ENCODE measurements at places on chromosomes 3 and 15.

DNA sequence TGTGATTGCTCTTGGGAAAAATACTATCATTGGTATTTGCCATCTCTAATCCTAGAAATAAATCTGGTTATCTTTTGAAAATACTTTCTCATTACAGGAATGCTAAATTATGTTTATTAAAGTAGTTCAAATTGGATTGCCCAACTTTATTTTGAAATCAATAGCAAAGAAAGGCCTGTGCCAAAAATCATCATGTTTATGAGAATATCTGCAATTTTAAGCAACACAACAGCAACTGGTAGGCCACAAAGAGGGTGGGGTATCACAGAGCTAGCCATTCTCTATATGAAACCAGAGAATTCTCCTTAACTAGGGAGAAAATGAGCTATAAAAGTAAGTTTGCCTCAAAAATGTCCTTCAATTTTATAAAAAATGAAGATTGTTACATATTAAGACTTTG is 11.9 kb upstream of the TM4SF19 start:
- no peak for DNase-seq

GRCh38 chr3:141929341-141929995 is 53.0 kb downstream of the ATP1B3 start:
- DNase-seq, result no peak

GRCh38 chr15:96160269-96160668 is 170.2 kb upstream of the NR2F2 start:
- no peak for DNase-seq

DNA sequence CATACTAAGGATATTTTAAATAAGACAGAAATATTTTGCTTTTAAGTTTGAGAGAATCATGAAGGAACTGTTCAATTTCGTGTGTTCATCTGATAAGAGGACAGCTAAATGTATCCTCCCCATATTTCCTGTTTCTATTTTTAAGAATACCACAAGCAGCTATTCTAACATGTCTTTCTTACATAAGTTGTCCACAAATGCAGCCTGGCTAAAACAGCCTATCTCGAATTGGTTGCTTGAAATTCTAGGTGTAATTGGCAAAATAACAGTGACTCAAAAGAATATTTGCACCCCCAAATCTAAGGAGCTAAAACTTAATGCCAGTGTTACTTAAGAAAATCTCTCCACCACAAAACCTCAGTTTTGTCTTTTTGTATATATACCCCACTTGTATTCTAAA is 35.0 kb downstream of the BTLA start:
- DNase-seq, result no peak
